Stimulated activated CD8-positive, alpha-beta memory T cell treated with anti-CD3 and anti-CD28 coated beads, Interleukin-4, amount 100 ng/mL, for 1 hour (primary cell): ENCODE measurements at places on chromosomes 13 and 19.

DNA sequence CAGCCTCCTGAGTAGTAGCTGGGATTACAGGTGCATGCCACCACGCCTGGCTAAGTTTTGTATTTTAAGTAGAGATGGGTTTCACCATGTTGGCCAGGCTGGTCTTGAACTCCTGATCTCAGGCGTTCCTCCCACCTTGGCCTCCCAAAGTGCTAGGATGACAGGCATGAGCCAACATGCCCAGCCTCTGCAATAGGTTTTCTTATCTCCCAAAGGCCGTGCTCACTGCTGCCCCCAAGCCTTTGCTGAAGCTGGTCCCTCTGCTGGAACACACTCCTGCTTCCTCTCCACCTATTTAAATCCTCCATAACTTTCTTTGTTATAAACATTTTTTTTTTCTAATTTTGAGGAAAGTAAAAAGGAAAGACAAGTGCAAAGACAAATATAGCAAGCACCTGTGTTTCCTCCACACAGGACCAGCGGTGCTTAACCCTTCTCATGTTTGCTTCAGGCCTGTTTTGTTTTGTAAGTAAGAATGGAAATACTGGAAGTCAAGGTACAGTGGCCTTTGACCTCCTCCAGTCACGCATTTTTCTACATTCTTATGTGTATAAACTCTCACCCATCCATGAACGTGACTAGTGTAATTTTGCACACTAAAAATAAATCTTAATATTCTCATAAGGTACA lies 14.5 kb upstream of the TNFAIP8L1 start:
- DNase-seq, result no peak

- no peak for DNase-seq
Observed at GRCh38 chr13:77002590-77003190, 10.8 kb downstream of the CLN5 start.

DNA sequence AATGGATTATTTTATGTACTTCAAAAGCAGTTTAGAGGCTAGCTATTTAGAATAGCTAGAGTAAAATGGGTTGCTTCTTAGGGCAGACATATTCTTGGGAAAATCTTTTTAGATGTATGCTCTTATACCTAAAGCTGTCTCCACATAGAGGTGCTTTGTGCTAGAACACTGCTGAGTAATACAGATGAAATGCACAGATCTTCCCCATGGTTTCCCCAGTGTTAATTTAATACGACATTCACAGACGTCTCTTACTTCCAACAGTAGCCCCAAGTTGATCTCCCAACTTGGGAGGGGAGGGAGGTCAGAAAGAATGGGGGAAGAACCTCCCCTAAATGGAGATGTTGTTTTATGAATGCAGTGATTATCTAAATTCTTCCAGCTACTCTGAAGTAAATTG lies 16.9 kb downstream of the NALCN start:
- DNase-seq, result no peak

DNA sequence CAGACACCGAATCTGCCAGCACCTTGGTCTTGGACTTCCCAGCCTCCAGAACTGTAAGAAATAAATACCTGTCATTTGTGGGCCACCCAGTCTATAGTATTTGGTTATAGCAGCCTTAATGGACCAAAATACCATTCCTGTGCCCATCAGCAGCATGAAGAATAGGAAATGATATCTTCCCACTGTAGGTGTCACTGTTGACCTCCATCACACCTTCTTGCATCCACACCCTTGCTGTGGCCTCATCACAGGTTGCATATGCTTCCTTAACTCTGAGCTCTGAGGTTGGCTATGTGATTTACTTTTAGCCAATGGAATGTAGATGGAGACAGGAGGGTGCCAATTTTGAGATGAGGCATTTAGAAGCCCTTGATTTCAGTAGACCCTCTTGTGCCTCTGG lies 242.0 kb upstream of the TSHZ3 start:
- DNase-seq, result no peak

DNA sequence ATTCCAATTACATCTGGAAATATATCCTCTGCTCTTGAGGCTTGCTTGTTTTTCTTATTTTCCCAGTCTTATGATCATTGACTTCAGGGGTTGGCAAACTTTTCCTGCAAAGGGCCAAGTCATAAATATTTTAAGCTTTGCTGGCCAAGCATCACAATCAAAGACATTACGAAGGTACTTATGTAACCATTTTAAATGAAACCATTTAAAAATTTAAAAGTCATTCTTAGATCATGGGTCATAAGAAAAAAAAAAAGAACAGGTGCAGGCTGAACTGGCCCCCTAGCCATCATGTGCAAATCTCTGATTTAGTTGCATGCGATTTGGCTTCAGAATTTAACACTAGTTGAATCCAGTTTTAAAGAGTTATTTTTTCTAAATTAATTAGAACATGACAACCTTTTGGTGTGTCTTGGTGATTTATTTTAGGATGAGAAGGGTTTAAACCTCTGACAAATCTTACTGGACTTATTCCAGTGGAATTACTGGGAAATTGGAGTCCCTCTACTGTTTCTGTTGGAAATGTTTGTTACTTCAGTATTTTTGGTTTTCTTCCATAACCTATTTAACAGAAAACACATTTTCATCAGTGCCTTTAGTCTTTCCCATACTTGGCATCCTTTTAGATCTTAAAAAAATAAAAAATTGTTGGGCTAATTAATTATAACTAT lies 148.1 kb downstream of the NHLRC3 start:
- DNase-seq, result no peak

- no peak for DNase-seq
Observed at GRCh38 chr13:42373048-42373812, 101.3 kb downstream of the AKAP11 start.

DNA sequence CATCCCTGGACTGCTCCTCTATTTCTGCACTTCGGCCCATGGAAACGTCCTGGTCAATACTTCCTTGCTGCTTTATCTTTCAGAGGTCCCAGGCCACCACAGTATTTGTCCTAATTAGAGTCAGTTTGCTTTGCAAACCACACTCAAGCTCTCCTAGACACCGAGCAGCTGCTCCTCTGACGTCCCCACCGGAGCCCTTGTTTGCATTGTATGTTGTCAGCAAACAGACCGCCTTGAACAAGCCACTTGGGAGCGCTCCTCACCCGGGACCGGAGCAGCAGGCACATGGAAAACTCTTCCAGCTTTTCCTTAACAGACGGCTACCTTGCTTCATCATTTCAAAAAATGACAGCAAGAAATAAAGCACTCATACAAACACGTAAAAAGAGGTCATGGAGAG lies 51.5 kb upstream of the GTF3A start:
- DNase-seq, result no peak

- DNase-seq, result no peak
Observed at GRCh38 chr13:33758113-33758512, 59.8 kb upstream of the RFC3 start.

- no peak for DNase-seq
Observed at GRCh38 chr19:10660346-10660745, 6.2 kb downstream of the ILF3 start.

DNA sequence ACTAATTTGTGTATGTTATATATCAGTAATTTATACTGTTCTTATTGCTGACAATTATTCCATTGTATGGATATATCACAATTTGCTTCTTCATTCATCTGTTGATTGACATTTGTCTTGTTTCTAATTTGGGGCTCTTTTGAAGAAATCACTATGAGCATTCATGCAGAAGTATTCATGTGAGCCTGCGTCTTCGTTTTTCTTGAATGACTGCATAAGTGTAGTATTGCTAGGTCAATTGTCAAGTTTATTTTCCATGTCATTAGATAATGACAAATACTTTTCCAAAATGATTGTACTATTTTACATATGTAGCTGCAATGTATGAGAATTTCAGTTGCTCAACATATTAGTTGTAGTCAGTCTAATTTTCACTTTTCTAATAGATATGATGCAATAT lies 1796.9 kb downstream of the SLITRK5 start:
- no peak for DNase-seq

DNA sequence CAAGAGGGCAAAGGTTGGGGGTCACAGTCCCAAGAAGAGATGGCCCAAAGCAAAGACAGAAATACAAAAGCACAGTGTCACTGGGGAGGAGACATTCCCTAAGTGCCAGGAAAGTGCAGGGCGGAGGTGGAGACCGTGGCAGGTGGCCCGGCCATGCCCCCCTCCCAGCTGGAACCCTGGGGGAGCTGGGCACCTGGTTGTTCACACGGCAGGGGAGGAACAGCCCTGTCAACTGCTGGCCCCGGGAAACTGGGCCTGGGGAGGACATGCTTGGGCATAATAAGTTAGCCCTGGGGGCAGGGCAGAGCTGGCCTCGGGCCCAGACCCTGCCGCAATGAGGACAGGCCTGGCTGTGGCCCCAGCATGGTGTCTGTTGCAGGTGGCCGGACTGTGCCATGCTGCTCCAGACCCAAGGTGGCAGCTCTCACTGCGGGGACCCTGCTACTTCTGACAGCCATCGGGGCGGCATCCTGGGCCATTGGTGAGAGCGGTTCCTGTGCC lies 7.4 kb downstream of the HPN start:
- no peak for DNase-seq

GRCh38 chr13:48720621-48721020 lies 66.9 kb downstream of the CYSLTR2 start:
- DNase-seq, result no peak

- DNase-seq, result no peak
Observed at GRCh38 chr19:13102666-13103580, at the start of gene LYL1. TSS of gene LYL1 (minus strand) at chr19:13102858. CDS start at chr19:13101171, 1,687 bp downstream.
